SK-N-MC (cell line): ENCODE measurements at places on chromosomes 11 and 22.
A peak's percentile ranks its signal among the peaks of the same experiment; 100 is the strongest.

DNA sequence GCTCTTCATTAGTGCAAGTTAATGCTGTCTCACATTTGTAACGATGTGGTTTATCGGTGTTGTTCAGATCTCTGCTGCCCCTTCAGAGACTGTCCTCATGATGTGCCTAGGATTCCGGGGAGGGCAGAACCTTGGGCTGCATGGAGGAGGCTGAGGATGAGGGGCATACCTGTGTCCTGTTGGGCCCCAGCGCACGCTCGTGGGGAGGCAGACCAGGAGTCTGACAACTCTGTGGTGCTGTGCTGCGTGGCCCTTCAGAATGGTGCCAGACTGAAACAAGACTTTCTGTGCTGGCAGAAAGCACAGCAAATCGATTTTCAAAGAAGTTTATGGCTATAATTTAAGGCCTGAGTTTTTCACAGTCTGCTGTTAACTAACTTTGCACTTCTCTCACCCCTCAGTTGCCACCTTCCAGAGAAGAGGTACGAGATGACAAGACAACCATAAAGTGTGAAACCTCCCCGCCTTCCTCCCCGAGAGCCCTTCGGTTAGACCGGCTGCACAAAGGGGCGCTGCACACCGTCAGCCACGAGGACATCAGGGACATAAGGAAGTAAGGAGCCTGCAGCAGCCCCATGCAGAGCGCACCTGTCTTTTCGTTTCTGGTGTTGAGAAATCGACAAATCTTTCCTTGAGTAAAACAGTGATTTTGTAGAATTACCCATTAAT lies 44.3 kb upstream of the CTTN start:
- no peak for DNase-seq

DNA sequence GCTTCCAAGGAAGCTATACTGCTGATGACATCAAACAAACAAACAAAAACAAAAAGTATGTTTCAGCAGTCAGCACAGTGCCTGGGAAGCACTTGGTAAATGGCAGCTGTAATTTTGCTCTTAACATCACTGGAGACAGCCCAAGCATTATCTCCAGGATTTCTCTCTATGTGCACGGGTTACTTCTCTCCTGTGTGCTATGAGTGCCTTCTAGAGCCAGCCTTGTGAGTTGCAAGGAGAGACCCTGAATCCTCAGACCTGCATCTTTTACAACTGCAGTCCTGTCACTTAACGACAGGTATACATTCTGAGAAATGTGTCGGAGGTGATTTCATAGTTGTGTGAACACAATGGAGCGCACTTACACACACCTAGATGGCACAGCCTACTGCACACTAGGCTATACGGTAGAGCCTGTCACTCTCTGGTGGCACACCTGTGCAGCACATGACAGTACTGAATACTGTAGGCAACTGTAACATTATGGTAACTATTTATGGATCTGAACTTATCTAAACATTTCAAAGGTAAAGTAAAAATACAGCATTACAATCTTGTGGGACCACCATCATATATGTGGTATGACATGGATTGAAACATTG lies 662.5 kb upstream of the B3GAT1 start:
- no peak for DNase-seq

DNA sequence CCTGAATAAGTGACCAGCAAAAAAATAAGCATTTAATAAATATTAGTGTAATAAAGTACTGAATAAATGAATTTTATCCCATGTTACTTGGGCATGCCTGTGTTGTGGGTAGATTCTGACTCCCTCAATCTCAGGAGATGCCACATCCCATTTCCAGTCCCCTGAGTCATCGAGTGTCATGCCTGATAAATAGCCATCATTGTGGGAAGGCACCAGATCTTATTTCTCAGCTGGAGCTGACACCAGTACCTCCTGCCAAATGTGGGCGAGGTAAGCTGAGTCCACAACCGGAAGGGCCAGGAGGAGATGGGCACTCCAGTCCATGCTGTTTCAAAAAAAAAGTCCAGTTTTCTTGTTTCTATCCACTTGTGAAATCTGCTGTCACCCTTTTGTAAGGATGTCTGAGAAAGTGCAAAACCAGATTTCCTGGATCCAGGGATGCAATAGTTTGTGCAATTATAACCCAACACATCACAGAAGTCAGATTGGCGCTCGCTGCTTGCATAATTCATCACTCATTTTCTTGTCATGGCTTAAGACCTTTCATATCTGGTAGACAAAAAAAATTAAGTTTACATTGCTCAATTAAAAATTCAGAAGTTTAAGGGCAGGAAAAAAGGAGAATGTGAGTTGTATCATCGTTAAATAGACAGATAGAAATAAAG lies 311.6 kb downstream of the MIAT start:
- DNase-seq, result no peak

- no peak for DNase-seq
Observed at GRCh38 chr11:13012056-13012661, 3.0 kb downstream of the RASSF10 start.

DNA sequence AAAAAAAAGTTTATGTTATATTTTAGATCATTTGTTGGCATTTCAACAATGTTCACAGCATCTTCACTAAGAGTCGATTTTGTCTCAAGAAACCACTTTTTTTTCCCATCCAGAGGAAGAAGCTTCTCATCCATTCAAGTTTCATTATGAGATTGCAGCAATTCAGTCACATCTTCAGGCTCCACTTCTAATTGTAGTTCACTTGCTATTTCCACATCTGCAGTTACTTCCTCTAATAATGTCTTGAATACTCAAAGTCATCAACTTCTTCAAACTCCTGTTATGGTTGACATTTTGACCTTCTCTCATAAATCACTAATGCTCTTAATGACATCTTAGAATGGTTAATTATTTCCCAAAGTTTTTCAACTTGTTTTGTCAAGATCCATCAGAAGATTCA lies 61.3 kb upstream of the CHORDC1 start:
- no peak for DNase-seq

DNA sequence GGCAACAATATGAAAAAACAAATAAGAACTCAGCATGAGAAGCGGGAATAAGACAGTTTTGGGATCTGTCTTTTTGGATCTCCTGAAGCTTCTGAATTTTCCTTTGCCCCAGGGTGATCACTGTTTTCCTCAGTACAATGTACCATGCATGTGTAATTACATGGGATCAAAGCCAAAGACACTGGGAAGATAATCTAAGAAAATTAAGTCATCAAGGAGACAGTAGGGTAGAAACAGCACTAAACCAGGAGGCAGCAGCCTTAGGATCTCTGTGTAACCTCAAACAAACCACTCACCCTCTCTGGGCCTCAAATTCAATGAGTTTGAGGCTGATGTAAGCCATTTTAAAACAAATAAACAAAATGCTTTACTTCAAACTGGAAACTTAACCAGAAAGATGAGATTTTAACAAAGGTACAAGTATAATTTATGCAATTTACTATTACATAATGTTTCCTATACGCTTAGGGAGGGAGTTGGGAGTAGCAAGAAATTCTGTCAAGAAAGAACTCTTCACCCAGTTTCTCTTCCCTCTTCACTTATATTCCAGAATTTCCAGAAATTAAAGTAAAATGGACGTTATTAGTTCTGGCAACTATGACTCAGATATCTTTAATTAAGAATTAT lies 77.0 kb downstream of the RAB30 start:
- peak; percentile 69 for DNase-seq

- DNase-seq, result no peak
Observed at GRCh38 chr11:1738380-1738779, 12.0 kb downstream of the IFITM10 start.

DNA sequence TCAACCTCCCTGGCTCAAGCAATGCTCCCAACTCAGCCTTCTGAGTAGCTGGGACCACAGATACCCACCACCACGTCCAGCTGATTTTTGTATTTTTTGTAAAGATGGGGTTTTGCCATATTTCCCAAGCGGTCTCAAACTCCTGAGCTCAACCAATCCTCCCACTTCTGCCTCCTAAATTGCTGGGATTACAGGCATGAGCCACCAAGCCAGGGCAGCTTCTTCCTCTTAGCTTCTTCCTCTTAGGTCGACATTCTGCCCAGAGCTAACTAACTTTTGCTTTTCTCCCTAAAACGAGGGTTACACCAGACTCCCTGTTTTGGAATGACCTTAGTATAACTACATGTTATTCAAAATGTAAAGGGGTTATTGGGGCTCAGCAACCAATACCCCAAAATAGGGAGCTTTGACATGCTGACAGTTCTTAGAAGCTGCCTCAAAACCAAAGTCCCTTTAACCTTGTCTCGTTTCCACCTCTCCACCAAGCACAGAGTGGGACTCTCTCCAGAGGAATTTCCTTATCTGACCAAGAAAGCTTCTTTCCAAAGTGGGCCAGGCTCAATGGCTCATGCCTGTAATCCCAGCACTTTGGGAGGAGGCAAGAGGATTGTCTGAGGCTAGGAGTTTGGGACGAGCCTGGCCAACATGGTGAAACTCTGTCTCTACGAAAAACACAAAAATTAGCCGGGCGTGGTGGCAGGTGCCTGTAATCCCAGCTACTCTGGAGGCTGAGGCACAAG lies 7.0 kb downstream of the HPS5 start:
- no peak for DNase-seq

DNA sequence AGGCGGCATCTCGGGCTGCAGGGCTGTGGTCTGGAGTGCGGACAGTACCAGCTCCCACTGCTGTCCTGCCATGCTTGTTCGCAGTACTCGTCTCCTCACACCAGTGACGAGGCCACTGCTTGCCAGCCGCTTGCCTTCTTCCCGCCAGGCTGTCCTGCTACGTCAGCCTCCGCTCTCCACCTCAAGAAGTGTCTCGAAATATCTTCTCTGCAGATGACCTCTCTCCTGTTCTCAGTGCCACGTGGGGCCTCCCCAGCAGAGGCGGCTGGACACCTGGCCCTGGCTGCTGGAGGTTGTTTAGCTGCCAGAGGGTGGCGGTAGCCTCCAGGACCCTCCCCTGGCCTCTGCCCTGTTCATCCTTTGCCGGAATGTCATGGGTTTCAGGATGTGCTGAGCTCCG lies 3.1 kb upstream of the CCDC188 start:
- DNase-seq, result no peak

- DNase-seq, result no peak
Observed at GRCh38 chr11:124919898-124920297, 848 bp downstream of the HEPN1 start.

- no peak for DNase-seq
Observed at GRCh38 chr11:130295657-130296056, 19.1 kb downstream of the ZBTB44 start.

- DNase-seq, result no peak
Observed at GRCh38 chr11:85746670-85747069, 60.7 kb upstream of the CCDC89 start.

DNA sequence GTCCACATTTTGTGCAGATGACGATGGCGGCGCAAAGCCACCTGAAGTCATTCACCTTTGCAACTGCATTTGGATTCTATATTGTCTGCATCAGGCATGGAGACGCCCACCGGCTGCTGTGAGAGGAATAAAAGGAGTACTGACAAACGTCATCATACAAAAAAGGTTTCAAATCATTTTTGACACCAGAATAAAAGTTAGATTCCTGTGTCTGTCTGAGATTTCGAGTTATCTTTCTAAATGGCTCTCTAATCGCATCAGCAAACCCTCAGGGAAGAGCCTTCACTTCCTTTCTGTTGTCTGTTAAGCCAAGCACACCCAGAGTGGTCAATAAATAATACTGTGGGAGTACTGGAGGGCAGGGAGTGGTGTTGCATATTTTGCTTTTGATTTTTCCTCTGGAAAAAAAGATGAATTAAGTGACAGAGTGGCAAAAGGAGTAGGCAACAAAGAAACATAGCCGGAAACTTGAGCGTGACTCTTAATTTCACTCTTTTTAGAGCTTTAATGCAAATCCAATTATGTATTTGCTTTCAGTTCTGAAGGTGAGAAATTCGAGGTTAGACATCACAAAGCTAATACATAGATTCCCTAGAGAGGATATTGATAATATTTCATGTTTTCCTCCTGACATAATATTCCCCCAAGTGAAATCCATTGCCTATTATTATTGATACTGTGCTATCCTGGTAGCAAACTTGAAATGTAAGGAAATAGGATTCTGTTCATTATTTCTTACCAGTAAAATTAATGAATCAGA lies 150.8 kb upstream of the MTMR2 start:
- no peak for DNase-seq

- no peak for DNase-seq
Observed at GRCh38 chr11:119481021-119481666, 58.2 kb upstream of the THY1 start.

DNA sequence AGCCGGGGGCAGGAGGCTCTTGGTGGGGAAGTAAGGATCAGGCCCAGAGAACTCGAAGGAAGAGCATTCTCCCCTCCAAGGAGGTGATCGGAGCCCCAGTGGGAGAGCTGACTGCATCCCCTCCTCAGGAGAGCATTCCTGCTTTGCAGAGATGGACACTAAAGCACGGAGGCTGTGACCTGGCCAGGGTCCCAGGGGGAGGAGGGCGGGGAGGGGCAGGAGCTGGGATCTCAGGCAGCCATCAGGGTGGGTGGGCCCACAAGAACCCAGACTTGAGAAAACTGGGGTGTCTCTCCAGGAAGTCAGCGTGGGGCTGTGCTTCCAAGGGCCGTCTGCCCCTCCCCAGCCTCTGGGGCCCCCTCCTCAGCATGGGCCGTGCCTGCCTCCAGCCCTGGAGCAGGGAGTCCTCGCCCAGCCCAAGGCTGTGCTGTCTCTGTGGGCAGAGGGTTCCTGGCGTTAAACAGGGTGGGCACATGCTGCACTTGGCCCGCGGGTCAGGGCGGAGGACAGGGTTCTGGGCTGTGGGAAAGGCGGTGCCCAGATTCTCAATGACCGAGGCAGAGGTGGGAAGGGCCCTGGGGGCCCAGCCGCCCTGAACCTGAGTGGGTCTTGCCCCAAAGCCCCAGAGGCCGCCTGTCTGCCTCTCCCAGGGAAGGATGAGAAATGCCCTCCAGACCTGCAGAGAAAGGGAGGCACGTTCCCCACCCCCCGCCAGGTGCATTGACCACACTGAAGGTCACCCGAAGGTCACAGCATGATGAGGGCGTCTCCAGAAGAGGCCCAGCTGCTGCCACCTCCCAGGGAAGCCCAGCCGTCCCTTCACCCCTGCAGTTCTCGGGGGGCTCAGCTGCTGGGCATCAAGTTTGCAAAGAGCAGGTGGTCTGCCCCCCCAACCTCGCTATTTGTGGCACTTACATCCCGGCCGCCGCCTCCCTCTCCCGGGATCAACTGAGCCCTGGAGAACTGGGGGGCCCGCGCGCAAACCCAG lies 643 bp downstream of the CEND1 start:
- DNase-seq, result no peak

GRCh38 chr22:20117633-20118299 lies 740 bp upstream of the TRMT2A start:
- no peak for DNase-seq

- DNase-seq, result no peak
Observed at GRCh38 chr22:45505991-45506747, 3.5 kb downstream of the FBLN1 start.

GRCh38 chr11:69691463-69691862 lies 12.4 kb downstream of the FGF19 start:
- no peak for DNase-seq

DNA sequence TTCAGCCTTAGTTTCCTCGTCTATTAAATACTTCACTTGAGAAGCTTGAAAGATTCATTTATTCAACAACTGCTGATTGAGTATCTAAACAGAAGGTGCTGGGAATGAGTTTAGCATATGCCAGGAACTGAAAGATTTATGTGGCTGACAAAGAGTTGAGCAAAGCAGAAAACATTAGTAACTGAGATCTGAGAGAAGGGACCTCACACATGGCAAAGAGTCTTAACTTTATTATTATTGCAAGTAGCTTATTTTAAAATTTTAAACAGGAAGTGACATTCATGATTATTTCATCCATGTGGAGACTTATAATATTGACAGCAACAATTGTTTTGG lies 133.6 kb downstream of the CASP12 start:
- no peak for DNase-seq

- DNase-seq, result no peak
Observed at GRCh38 chr11:70183483-70184176, 19.5 kb upstream of the FADD start.
